Kidney epithelial cell (primary cell): ENCODE measurements at places on chromosomes 2 and 18.
A peak's percentile ranks its signal among the peaks of the same experiment; 100 is the strongest.

DNA sequence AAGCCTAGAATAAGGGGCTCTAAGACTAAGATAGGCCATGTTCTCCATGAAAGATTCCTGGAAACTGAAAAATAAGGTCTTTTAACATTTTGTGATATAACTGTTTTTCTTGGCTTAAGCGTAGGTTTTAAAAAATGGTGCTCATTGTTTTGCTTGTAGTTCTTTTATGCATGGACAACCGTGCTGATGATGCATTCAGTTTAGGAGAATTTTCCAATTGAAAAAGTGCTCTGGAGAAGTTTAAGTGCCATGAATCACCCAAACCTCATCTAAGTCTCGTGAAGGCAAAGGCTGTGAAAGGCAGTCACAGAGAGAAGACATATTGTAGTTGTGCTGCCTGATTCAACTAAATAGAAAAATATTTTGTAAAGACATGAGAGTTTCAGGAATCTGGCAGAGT is 111.8 kb upstream of the GAREM1 start:
- peak; percentile 79 for DNase-seq

- DNase-seq, result no peak
These were observed 217.8 kb upstream of the STON1 start for GRCh38 chr2:48312126-48312525.

DNA sequence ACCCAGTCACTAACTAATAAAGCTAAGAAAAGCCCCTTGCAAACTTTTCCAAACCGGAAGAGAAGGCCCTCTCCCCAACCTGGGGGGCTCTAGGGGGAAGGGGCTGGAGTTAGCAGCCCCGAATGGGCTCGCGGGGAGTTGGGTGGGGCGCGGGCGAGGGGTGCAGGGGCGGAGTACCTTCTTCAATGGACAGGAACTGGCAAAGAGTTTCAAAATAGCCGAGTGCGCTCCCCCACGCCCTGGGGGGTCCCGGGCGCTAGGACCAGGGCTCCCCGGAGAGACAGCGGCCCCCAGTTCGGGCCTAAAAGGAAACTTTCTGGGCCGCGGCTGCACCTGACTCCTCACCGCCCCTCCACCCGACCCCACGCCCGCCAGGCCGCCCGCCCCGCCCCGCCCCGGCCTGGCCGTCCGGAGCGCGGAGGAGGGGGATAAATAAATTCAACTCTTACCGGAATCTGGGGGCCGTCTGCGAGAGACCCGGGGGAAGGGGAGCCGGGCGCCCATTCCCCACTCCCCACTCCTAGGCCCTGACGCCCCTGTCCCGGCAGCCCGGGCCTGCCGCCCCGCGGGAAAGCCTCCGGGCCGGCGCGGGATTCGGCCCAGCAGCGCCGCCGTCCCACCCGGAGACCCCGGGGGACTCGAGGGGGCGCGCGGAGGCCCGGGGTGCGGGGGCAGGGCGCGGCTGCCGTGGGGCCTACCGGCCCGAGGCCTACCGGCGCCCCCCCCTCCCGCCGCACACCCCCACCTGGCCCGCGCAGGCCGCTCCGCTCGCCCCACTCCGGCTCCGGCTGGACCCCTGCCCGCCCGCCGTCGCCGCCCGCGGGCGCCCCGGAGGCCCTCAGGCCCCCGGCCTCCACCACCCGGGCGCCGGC is 868 bp downstream of the INO80D start:
- no peak for DNase-seq

DNA sequence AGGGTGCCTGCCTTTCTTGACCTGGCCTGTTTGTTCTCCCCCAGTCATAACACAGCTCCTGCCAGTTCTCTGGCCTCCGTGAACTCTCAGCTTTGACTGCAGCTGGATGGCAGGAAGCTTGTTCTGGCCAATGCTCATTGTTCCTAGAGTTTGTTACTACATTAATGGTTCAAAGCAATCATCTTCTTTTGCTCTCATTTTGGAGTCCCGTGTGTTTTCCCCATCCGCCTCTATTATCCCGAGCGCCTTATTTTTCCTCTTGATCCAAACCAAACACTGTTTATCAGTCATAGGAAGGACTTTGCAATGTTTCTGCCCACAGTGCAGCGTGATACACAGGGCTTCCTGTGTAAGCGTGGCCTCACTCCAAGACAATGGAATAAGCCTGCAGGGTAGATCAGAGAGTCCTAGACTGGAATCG is 184.3 kb upstream of the APCDD1 start:
- no peak for DNase-seq

DNA sequence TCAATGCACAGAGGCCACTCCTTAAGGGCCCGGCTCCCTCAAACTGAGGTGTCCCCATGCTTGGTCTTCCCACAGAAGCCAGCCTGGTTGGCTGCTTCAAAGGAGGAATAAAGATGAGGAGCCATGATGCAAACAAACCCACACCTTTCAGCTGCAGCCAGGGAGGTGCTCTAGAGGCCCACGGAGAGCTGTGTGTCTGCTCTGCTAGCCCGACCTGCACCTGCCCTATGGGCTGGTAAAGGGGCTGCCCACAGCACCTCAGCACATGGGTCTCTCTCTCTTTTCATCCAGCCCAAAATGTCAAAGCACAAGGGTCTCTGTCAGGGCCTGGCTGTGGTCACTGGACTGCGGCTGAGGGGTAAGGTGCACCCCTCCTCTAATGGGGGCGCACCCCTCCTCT is 132.1 kb downstream of the MSH2 start:
- DNase-seq, result no peak

- no peak for DNase-seq
These were observed 266.5 kb downstream of the PTGR3 start for GRCh38 chr18:74942319-74942910.

GRCh38 chr2:15686643-15687042 is 95.0 kb downstream of the DDX1 start:
- DNase-seq, result no peak

DNA sequence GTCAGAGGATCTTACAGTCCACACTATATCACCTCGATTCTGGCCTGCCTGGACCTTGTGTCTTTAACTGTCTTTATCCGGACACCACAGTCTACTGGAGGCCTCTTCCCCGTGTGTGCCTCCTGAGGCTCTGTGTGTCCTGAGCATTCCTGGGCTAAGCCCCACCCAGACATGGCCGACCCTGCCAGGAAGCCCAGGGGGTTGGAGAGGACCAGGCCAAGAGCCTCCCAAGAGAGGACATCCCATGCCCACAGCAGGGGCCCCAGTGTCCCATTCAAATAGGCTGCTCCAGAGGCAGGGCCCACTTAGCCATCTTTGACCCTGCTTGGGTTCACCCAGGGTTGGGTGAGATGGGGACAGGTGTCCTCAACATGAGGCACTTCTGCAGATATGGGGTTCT is 84.7 kb upstream of the OTOS start:
- no peak for DNase-seq

DNA sequence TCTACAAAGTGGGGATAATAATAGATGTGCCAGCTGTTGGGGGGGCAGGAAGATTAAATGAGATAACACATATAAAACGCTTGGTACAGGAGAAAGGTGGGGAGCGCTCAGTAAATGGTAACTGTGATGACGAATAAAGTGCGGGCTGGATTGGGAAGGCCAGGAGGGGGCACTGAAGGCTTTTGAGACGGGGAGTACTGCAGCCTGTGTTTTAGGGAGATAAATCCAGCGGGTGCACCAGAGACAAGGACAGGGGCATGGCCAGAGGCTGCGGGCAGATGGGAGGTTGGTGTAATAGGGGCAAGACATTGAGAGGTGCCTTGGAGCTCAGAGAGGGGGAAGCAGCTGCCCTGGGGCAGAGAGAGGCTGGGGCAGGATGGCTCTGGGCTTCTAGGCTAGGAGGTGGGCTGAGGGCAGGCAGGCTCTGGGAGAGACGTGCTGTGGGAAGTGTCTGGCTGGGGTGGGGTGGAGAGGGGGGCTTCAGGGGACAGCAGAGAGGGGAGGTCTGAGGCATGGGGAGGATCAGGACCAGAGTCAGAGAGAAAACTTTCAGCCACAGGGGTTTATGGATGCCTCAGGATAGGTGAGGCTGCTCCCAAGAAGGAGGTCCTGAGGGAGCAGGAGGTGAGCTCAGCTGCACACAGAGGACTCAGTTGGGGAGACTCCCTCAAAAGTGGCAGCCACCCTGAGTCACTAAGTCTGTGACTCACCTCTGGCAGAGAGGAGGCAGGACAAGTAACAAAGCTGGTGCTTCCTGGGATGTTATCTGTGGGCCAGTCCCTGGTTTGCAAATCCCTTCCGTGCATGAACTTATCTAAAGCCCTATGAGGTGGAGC is 18.8 kb downstream of the TEX44 start:
- DNase-seq, result peak; percentile 68

- peak; percentile 92 for DNase-seq
These were observed 14.6 kb upstream of the DYNC2LI1 start for GRCh38 chr2:43759195-43759594.

GRCh38 chr2:36396878-36397539 is 41.4 kb downstream of the CRIM1 start:
- no peak for DNase-seq

DNA sequence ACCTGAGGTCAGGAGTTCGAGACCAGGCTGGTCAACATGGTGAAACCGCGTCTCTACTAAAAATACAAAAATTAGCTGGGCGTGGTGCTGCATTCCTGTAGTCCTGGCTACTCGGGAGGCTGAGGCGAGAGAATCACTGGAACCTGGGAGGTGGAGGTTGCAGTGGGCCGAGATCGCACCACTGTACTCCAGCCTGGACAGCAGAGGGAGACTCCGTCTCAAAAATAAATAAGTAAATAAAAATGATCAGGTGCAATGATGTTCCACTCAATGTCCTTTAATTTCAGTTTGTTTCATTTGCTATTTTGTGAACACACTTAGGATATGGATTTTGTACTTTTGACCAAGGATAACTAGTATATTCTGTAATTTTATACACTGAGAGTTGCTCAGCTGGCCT is 9.3 kb downstream of the HADHA start:
- DNase-seq, result no peak

- DNase-seq, result no peak
These were observed 122.1 kb upstream of the XIRP2 start for GRCh38 chr2:166766220-166766619.

DNA sequence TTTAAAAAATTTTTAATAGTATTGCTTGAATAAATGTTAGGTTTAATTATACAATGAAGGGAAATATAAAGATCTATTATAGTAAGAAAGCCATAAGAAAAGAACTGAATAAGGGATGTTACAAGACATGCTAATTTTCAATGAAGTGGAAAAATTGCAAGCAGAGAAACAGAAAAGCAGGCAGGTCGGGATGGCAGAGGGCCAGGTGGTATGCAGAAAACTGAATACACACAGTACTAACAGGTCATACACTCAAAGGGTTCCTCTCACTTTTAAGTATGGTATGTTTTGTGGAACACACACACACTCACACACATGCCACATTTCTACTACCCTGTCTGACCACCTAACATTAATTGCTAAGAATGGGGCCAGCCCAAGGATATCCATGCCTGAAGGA is 76.7 kb upstream of the DTNA start:
- DNase-seq, result no peak

GRCh38 chr2:80670763-80671162 is 366.2 kb upstream of the LRRTM1 start:
- DNase-seq, result no peak

DNA sequence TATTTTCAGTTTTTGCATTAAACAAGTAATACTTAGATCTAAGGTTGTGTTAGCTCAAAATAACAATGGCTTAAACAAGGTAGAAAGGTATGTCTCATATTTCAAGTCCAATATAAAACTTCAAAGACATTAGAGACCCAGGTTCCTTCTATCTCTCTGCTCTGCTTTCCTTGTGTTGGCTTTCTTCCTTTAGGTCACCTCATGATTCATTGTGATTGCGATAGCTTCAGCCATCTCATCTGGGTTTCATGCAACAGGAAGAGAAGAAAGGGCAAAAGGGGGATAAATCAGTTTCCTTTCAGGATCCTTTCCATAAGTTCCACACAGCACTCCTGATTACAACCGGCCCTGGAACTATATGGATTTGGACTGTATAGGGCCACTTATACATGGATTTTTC is 16.0 kb upstream of the TBR1 start:
- no peak for DNase-seq

- no peak for DNase-seq
These were observed 281.1 kb upstream of the COL3A1 start for GRCh38 chr2:188693111-188693510.

- DNase-seq, result no peak
These were observed 9.5 kb downstream of the ARHGEF4 start for GRCh38 chr2:130846233-130846632.

DNA sequence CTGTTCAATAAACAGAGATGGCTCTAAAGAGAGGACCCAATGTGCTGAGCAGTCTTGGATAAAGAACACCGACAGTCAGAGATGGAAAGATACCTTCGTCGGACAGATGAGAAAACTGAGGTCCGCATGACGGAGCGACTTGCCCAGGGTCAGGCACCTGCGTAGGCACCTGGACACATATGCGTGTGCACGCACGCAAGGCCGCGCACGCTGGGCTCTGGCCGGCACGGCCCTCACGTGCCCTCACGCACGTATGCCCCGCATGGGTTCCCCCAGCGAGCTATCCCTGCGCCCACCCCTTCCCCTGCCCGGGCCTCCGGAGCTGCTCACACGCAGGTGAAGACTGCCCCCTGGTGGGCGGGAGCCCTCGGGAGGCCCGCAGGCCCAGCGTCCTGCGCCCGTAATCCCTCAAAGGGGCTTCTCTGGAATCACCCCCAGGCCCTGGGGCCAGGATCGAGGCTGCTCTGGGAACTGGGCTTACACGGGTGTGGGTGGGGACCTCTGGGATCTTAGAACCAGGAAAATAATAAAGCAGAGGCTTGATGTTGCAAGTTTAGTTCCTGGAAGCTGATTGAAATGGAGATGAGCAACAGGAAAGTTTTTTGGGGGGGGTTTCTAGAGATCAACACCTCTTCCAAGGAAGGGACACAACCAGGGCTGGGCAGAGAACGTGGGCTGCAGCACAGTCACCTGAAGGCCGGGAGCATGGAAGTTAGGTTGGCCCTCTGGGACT is 246.3 kb downstream of the TNS1 start:
- no peak for DNase-seq

GRCh38 chr2:3738454-3738853 is 35.1 kb downstream of the DCDC2C start:
- DNase-seq, result no peak

- DNase-seq, result no peak
These were observed 32.1 kb downstream of the SAP130 start for GRCh38 chr2:127995725-127996124.

GRCh38 chr2:47033102-47033880 is 117.7 kb upstream of the MCFD2 start:
- DNase-seq, result no peak

DNA sequence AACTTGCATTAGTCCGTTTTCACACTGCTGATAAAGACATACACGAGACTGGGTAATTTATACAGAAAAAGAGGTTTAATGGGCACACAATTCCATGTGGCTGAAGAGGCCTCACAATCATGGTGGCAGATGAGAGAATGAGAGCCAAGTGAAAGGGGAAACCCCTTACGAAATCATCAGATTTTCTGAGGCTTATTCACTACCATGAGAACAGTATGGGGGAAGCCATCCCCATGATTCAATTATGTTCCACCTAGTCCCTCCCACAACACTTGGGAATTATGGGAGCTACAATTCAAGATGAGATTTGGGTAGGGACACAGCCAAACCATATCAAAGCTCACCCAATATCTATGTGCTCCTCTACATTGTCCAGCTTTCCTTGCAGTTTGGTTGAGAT is 16.0 kb upstream of the SERPINE2 start:
- no peak for DNase-seq

GRCh38 chr2:149443150-149443549 is 112.8 kb downstream of the LYPD6 start:
- no peak for DNase-seq

- no peak for DNase-seq
These were observed 50.8 kb upstream of the NFE2L2 start for GRCh38 chr2:177315364-177315763.
